Hypothalamus (tissue), 51 donors: ENCODE measurements at places on chromosomes 3 and 15.

GRCh38 chr15:73928241-73928579, 1.9 kb downstream of the LOXL1 start:
- DNase-seq = no peak

DNA sequence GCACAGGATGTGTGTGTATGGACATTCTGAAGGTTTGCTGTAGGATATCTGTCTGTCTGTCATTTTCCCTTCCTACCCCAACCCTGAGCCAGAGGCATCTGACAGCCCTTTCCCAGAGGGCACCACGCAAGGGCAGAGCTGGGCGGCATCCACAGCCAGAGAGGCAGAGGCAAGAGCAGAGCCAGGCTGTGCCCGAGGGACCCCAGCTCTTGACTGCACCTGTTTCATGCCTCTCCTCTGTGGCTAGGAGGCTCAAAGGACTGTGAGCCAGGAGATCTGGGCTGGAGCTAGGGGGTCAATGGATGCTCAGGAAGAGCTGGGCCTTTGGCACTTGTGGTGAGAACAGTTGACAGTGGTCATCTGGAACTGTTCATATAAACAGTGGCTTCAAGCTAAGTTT, 4.8 kb upstream of the APEH start:
- no peak for DNase-seq

DNA sequence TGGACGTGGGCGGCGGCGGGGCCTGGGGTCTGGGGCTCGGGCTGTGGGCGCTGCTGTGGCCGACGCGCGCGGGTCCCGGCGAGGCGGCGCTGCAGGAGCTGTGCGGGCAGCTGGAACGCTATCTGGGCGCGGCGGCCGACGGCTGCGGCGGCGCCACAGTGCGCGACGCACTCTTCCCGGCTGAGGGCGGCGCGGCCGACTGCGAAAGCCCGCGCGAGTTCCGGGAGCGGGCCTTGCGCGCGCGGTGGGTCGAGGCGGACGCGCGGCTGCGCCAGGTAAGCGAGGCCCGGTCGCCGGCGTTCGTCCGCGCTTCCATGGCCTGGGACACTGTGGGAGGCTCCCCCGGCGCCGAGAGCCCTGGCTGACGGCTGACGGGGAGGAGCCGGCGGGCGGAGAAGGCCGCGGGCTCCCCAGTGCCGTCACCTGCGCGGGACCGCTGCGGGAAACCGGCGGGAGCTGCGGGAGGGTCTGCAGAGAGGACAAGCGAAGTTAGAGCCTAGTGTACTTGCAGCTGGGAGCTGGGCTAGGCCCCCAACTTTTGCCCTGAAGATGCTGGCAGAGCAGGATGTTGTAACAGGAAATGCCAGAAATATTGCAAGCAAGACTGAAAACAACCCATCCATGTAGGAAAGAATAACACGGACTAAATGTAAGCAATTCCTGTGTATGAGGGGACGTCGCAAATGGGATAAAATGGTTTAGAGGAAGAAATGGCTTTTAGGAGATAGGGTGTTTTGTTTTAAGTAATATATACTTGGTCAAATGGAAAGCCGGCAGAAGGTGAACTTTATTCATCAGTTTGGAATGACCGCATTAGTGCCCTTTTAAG, 847 bp downstream of the WHAMM start:
- peak; percentile 28 for DNase-seq

DNA sequence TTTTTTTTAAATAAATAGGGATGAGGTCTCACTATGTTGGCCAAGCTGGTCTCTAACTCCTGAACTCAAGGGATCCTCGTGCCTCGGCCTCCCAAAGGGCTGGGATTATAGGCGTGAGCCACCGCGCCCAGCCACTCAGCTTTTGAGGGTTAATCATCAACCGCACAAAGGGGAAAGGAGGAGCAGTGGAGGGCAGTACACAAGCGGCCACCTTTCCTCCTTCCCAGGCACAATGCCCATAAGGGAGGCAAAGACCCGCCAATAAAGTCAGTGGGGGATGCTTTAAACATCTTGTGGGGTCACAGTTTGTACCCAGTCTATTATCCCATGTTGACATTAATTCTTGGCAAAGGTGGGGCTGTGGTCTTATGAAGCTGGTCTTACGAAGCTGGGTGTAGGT, 32.4 kb downstream of the EHD4 start:
- DNase-seq = no peak

- DNase-seq = no peak
Measured at GRCh38 chr15:91685436-91685835, 168.1 kb upstream of the SLCO3A1 start.

GRCh38 chr3:106425026-106425425, 556.2 kb upstream of the CBLB start:
- DNase-seq = no peak

- DNase-seq = no peak
Measured at GRCh38 chr15:40407330-40407990, 1.9 kb downstream of the IVD start.

DNA sequence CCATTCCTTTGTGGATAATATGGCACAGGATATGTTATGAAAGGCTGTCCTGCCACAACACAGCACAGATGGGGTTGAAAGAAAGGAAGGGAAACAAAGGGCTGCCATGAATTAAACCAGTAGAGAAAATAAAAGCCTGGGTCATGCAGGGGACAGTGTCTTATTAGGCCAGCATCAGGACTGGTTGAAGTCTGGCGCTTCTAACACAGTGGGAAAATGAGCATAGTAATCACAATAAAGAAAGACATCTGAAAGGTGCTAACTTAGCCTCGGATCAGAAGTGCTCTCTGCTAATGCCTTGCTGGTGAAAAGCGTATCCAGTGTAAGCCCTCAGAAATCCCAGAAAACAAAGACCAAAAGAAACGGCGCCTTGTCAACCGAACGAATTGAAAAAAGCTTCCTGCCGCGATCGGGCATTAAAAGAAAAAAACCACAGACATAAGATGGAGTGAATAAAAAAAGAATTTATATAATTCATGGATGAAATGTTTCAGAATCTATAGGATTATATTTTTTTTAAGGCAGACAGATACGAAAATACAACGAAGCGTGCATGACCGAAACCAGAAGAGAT, 566 bp upstream of the MKRN3 start:
- DNase-seq = no peak

- DNase-seq = no peak
Measured at GRCh38 chr3:30408105-30408557, 198.3 kb upstream of the TGFBR2 start.

GRCh38 chr15:64112073-64112772, 16.4 kb downstream of the SNX1 start:
- DNase-seq = no peak

DNA sequence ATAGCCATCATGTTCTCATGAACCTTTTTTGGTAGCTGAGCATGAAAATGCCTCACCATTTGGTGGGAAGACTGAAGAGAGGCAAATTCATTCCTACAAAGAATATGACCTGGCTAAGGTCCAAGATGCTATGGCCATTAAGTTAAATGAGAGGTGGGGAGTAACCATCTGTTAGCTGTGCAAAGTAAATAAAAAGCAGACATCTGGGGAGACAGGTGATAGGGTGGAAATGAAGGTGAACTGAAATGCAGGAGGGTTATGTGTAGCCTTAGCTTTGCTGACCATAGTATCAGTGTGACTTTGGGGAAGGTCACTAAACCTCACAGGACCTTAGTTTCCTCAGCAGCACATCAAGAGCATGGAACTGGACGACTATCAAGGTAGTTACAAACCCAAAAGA, 111.0 kb upstream of the STRIT1 start:
- DNase-seq = no peak

DNA sequence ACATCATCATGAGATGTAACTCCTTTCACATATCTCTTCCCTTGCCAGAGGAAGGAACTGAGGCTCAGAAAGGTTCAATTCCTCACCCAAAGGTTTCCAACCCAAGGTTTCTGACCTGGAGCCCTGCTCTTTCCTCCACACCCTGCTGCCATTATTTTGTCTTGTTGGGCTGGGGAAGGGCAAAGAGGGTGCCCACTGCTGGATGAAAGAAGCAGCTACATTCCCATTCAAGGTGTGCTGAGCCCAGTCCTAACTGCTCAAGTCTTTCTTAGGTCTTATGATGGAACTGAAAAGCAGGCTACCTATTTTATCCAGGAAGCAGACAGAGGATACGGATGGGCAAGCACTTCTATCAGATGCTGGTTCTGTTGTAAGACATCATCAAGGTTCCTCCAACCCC, 258.0 kb upstream of the CTDSPL start:
- DNase-seq = no peak

- no peak for DNase-seq
Measured at GRCh38 chr3:60309539-60310268, 941.5 kb downstream of the FHIT start.

GRCh38 chr3:62203152-62203551, 170.2 kb downstream of the FEZF2 start:
- no peak for DNase-seq

- no peak for DNase-seq
Measured at GRCh38 chr3:16945330-16945729, 60.6 kb downstream of the PLCL2 start.

- DNase-seq = no peak
Measured at GRCh38 chr15:59349680-59350420, 22.8 kb downstream of the MYO1E start.

GRCh38 chr3:21642433-21642832, 108.6 kb downstream of the ZNF385D start:
- DNase-seq = no peak
